ENCODE measurements at places on chromosomes 3 and 15. TPM values are rescaled to one million over a fixed set of nuclear protein-coding genes. Genes with fewer than 3 reads are reported as not detected.

FAM81A gene
- 10.1 TPM for total RNA-seq

MEX3B gene
- 4.0 TPM for total RNA-seq

TRPM1 gene
- total RNA-seq = not detected

RAB6B gene
- total RNA-seq = 2.6 TPM

SYNPR gene
- not detected for total RNA-seq

CNTN3 gene
- not detected for total RNA-seq

EBLN2 gene
- total RNA-seq = 0.38 TPM

ZPLD1 gene
- total RNA-seq = not detected

LRRC34 gene
- not detected for total RNA-seq

PPM1L gene
- 0.46 TPM for total RNA-seq

QRICH1 gene
- 37.2 TPM for total RNA-seq

GOLGA8T gene
- total RNA-seq = 1.6 TPM

NOX5 gene
- 0.24 TPM for total RNA-seq

CHRM5 gene
- total RNA-seq = 0.06 TPM

HCN4 gene
- total RNA-seq = 0.38 TPM

GUCA1C gene
- total RNA-seq = not detected

MESP1 gene
- total RNA-seq = 7.2 TPM

TMEM212 gene
- total RNA-seq = not detected

ATP8B4 gene
- 1.0 TPM for total RNA-seq

KNG1 gene
- not detected for total RNA-seq

KCNMB3 gene
- total RNA-seq = 1.4 TPM

GNB4 gene
- 17.2 TPM for total RNA-seq

ST3GAL6 gene
- total RNA-seq = 0.68 TPM

FBXL2 gene
- total RNA-seq = 7.0 TPM

LRCH3 gene
- 17.3 TPM for total RNA-seq

ARPIN gene
- 11.6 TPM for total RNA-seq

GHSR gene
- total RNA-seq = not detected

GOLGA8K gene
- 0.31 TPM for total RNA-seq

TRH gene
- total RNA-seq = not detected

XRN1 gene
- 3.3 TPM for total RNA-seq

DISP2 gene
- 1.1 TPM for total RNA-seq

COL6A5 gene
- total RNA-seq = not detected

TNNC1 gene
- 0.86 TPM for total RNA-seq

CSPG5 gene
- total RNA-seq = 0.89 TPM

COL8A1 gene
- not detected for total RNA-seq

RAD51 gene
- 17.9 TPM for total RNA-seq

CCNB2 gene
- total RNA-seq = 91.9 TPM

LRRIQ4 gene
- not detected for total RNA-seq

PRR23B gene
- total RNA-seq = not detected

SLC28A1 gene
- total RNA-seq = not detected

SNTN gene
- total RNA-seq = not detected

NCKIPSD gene
- 13.5 TPM for total RNA-seq

LMOD3 gene
- total RNA-seq = not detected

CADM2 gene
- 0.05 TPM for total RNA-seq

ADPGK gene
- total RNA-seq = 74.5 TPM

ADAMTS9 gene
- total RNA-seq = 0.63 TPM

PHLDB2 gene
- 17.1 TPM for total RNA-seq

TAGLN3 gene
- 0.05 TPM for total RNA-seq

CSPG4 gene
- total RNA-seq = 0.13 TPM

TGM4 gene
- total RNA-seq = 0.23 TPM

INSYN1 gene
- total RNA-seq = 3.2 TPM

MELTF gene
- 60.8 TPM for total RNA-seq

NLGN1 gene
- not detected for total RNA-seq

SPPL2A gene
- 91.4 TPM for total RNA-seq

VEPH1 gene
- 0.53 TPM for total RNA-seq

MGA gene
- 5.7 TPM for total RNA-seq

SPINT1 gene
- 0.73 TPM for total RNA-seq
